ENCODE measurements at places on chromosomes 1 and 21.
A peak's percentile ranks its signal among the peaks of the same experiment; 100 is the strongest.

DNA sequence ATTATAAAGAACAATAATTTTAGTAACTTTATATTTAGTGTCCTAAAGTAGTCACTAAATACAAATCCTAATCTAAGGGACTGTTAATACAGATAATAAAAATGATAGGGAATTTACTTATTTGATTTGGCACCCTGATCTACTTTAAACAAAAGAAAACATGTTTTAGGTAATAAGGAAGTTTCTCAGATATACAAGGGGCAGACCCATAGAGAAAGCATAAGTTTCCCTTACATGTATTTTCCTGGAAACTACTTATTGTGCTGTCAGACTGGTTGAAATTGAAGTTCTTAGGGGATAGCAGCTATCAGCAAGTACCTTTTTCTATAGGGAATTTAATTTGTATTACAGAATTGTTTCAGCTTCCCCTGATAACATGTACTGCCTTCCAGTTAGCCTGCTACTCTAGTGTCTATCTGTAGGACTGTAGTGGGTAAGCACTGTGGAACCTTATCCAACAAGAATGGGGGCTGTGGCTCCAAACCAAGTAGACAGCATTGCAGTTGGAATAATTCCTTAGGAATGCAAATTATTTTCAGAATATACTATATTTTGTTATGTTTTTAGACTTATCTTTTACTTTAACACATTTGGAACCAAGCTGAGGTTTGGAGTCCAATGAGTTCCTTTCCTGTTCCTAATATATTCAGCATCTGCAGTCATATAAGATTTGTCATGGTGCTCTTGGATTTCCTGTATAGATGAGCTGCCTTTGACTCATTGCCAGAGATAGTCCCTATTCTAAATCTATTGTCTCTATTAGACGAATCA is 14.7 kb downstream of the MSH4 start:
- no peak for DNase-seq

- DNase-seq, result no peak
Measured at GRCh38 chr21:39645331-39645730, 32.6 kb downstream of the B3GALT5 start.

GRCh38 chr1:97379387-97380075 is 541.3 kb downstream of the DPYD start:
- DNase-seq, result no peak

- DNase-seq, result no peak
Measured at GRCh38 chr1:213120386-213120785, 69.3 kb downstream of the RPS6KC1 start.

- no peak for DNase-seq
Measured at GRCh38 chr1:173960625-173961024, 43.5 kb upstream of the SERPINC1 start.

- DNase-seq, result no peak
Measured at GRCh38 chr1:233805786-233806185, 98.7 kb upstream of the SLC35F3 start.

GRCh38 chr1:247332215-247332622 is 552 bp upstream of the ZNF496 start:
- peak; percentile 23 for DNase-seq
